ENCODE measurements at places on chromosomes 6 and 20.

DNA sequence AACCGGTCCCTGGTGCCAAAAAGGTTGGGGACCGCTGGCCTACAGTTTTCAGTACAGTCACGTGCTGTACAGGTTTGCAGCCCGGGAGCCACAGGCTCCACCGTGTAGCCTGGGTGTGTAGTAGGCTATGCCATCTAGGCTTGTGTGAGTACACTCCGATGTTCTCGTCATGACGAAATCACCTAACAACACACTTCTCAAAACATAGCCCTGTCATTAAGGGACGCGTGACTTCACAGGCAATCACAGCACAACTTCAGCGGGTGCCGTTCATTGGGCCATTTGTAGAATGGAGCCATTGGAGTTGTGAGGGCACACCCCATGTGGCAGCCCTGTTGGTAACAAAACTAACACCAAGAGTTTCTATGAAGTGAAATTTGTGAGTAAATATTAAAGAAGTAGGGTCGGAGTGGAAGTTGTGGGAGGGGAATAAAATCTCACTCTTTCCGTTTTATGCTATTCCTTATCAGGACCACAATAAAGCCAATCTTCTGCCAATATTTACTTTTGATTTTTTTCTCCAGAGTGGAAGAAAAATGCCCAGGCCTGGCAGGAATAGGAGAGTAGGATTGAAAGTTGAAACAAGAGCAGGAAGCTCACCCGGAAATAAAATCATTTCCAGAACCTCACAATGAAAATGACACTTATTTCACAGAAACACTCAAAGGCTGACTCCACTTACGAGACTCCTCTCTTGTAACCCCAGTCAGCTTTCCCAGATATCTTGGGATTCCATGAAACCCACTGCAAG is 63.7 kb upstream of the PTPN1 start:
- DNase-seq: no peak

- no peak for DNase-seq
Observed at GRCh38 chr6:52667572-52667971, 3.3 kb upstream of the TMEM14A start.

- no peak for DNase-seq
Observed at GRCh38 chr20:60694763-60695162, 557.3 kb upstream of the CDH4 start.

DNA sequence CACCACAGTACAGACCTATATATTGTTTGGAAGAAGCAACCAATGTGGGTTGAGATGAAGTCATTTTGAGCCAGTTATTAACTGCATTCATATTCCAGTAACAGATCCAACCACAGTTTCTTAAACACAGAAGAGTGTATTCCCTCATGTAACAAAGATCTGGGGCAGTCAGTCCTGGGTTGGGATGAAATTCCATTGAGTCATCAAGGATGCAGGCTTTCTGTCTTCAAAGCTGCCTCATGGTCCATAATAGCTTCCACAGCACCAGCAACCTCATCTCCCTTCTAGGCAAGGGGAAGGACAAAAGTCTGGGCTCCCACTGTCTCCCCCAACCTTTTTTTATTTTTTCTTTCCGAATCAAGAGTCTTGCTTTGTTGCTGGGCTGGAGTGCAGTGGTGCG is 2.9 kb upstream of the SOD2 start:
- no peak for DNase-seq

DNA sequence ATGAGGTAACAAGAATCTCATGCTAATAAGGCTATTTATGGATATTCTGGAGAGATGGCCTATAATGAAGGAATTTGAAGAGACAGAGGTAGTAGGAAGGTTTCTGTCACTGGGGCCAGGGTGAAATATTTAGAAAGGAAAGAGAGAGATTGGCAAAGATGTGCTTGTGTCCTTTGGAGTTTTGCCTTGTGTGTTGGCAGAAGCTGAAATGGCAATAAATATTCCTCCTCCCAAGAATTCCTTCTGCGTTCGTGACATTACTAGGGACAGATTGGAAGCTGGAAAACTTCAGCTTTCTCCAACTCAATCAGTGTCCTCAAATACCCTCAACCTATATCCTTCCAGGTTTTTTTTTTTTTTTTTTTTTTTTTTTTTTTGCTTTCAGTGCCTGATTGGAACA is 6.3 kb downstream of the SAMD5 start:
- DNase-seq: no peak

GRCh38 chr20:41290804-41291389 is 26.6 kb downstream of the ZHX3 start:
- DNase-seq: no peak

DNA sequence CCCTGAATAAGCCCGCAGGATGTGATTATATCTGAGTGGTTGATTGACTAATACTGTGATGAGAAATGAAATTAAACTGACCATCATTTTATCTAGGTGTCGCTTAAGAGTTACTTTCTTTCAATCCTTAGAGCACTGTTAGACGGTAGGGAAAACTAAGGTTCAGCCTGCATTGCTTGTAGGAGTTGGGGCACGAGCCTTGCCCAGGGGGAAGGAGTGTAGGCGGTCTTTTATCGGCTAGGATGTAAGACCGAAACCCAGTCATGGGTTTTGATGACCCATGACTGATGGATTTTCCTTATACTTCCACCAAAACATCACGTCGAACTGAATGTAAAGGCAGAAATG is 392 bp upstream of the TASP1 start:
- DNase-seq: no peak

- no peak for DNase-seq
Observed at GRCh38 chr6:39608652-39609345, 116.4 kb downstream of the KIF6 start.

DNA sequence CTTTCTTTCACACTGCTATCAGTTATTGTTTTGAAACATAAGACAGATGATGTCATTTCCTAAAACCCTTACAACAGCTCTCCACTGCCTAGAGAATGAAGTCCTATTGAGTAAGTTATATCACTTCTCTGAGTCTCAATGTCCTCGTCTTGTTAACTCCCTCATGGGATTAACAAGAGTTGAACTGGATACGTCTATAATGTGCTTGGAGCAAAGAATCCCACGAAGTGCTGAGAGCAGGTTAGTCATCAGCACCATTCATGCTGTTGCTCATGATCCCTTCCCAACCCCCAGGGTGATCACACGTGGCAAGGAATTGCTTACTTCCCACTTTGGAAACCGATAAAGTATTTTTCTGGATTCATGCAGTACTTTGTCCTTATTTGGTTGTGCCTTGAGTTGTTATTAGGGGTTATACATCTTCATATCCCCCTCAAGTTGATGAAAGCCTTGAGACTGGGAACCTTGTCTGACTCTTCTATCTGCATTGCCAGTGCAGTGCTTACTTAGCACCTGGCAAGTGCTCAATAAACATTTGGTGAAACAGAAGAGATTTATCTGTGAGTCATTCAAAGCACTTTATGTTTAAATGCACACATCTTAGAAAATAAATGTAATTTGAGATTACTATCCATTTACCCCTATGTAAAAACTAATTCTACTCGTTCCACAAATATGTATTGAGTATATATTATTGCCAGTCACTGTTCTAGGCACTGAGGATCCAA is 487.5 kb downstream of the EPM2A start:
- no peak for DNase-seq

DNA sequence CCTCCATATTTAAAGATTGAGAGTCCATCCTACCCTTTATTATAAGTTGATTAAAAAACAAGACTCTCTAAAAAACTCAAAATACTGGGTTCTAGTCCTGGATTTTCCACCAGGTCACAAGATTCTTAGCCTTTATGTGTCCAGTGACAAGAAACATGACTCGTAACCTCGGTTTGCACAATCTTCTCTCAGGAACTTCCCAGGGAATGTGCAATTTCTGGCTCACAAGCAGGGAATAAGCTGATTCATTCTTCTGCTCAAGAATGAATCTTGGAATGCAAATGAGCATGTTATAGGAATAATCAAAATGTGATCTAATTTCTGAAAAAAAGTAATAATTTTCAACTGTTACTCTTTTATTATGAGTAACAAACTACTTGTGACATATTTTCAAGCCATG is 45.1 kb downstream of the OGFRL1 start:
- no peak for DNase-seq

DNA sequence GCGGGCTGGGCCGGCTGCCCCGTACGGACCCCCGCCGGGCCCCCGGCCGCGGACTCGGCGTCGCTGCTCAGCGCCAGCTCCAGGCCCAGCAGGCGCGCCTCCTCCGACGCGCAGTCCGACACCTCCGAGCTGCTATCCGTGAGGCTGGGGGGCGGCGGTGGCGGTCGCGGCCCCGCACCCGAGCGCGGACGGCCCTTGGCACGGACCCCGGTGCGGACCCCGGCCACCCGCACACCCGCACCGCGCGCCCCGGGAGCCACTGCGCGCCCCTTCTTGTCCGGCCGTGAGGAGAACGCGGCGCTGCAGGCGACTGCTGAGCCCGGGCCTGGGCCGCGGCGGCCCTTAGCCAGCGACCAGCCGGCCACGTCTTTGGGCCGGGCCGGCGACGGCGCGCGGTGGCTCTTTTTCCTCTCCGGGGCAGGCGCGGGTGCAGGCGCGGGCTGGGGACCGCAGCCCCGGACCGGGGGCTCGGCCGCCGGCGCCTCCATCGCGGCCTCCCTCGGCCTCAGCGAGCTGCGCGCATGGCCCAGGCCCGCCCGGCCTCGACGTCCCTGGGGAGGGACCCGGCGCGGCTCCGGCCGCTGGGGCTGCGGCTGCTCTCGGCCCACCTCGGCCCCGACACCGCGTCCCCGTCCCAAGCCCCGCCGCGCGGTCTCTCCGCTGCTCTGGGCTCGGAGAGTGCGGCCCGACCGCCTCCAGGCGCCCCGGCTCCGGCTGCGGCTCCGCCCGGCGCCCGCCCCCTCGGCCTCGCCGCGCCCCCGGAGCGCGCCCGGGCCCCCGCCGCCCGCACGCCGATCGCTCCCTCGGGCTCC is 12.9 kb upstream of the TLDC2 start:
- no peak for DNase-seq

- DNase-seq: no peak
Observed at GRCh38 chr6:130381459-130382380, 15.9 kb downstream of the TMEM200A start.

DNA sequence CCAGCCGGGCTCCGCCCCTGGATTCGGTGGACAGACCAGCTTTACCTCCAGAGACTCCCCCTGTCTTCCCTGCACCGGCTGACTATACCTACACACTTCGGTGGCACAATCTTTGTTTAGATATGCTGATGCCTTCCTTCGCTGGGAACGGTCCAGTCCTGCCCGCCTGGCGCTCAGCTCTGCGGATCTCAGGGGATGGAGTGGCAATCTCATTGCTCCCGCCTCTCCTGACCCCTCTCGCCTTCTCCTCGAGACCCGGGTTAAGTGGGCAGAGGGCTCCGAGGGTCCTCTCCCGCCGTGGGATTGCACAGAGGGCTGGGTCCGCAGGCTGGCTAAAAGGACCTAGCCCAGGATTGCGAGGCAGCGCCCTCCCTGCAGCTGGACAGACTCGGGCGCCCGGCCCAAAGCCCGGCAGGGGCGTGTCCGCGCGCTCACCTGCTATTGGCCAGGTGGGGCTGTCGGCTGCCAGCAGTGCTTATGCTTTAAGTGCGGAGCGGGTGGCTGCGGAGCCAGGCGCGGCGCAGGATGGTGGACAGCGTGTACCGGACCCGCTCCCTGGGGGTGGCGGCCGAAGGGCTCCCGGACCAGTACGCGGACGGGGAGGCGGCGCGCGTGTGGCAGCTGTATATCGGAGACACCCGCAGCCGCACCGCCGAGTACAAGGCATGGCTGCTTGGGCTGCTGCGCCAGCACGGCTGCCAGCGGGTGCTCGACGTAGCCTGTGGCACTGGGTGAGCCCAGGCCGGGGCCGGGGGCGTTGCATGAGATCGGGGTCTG is at the start of gene GNMT:
TSS of gene GNMT (plus strand) at position 512 of the 777 bp plus-strand sequence. CDS start at position 526, 14 bp downstream.
- peak; percentile 75 for DNase-seq

DNA sequence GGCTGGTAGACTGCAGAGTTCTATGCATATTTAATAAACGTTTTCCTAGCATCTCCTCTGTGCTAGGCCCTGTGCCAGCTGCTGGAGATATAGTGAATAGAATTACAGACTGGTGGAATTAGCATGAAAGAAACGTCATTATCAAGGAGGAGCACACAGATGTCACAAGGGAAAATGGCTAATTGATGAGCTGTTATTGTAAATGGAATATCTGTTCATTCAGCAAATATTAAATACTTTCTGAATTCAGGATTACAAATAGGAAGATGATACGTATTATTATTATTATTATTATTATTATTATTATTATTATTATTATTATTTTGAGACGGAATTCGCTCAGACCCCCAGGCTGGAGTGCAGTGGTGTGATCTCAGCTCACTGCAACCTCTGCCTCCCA is 1.2 kb downstream of the AAR2 start:
- no peak for DNase-seq

- DNase-seq: no peak
Observed at GRCh38 chr6:16950825-16951495, 150.9 kb upstream of the STMND1 start.

DNA sequence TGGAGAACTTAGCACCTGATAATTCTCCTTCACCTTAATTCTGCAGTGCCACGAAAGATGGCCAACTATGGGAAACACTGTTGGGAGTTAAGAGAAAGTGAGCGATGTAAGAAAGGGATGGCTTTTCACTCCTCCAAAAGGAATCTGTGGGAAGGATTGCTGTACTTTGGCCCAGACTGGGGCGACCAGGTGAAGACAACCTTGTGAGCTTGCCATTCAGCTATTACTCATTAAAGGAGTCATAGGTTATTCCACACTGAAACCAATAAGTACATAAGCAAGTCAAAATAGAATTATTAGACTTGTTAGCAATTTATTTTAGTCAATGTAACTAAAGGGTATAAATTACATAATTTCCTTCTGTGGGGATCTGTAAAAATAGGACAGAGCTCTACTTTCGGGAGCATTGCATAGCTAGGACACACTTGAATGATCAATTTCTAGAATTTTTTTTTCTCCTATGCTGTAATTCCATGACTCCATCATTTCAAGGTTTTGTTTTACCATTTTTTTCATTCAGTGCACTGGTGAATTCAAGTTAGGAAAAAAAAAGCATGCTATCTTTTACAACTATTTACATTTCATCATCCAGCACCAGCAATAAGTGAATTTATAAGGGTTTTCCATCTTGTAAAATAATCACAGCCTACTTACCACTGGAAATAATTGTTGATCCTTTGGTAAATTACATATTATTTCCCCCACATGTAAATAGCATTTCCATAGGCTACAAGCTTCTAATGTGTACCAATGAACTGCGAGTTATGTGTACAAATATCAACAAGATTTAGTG is 231.7 kb downstream of the SIM1 start:
- DNase-seq: no peak

DNA sequence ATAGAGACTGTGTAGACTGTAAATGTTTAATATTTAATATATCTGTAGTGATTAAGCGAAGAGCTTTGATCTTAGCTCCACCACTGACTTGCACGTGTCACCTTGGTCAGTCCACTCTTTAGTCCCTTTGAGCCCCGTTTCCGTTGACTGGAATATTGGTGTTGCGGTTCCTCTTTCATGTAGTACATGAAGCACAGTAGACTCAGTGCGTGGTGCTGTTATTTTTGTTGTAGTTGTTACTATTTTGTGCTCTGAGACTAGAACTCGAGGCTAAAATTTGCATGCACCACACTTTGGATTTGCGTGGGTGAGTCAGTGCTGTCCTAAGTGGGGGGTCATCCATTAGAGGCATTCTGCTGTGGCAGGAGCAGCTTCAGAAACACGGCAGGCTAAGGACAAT is 291.4 kb downstream of the QKI start:
- DNase-seq: no peak

- DNase-seq: peak; percentile 71
Observed at GRCh38 chr20:3786665-3787323, at the start of gene CENPB. TSS of gene CENPB (minus strand) at chr20:3786740. CDS start at chr20:3786483, 257 bp downstream.

- DNase-seq: no peak
Observed at GRCh38 chr6:69097948-69098347, 462.9 kb downstream of the ADGRB3 start.
